Urothelium cell line (cell line): ENCODE measurements at places on chromosomes 16 and 17.
A peak's percentile ranks its signal among the peaks of the same experiment; 100 is the strongest.

GRCh38 chr17:80923211-80924110 is 68.2 kb upstream of the CHMP6 start:
- no peak for DNase-seq

DNA sequence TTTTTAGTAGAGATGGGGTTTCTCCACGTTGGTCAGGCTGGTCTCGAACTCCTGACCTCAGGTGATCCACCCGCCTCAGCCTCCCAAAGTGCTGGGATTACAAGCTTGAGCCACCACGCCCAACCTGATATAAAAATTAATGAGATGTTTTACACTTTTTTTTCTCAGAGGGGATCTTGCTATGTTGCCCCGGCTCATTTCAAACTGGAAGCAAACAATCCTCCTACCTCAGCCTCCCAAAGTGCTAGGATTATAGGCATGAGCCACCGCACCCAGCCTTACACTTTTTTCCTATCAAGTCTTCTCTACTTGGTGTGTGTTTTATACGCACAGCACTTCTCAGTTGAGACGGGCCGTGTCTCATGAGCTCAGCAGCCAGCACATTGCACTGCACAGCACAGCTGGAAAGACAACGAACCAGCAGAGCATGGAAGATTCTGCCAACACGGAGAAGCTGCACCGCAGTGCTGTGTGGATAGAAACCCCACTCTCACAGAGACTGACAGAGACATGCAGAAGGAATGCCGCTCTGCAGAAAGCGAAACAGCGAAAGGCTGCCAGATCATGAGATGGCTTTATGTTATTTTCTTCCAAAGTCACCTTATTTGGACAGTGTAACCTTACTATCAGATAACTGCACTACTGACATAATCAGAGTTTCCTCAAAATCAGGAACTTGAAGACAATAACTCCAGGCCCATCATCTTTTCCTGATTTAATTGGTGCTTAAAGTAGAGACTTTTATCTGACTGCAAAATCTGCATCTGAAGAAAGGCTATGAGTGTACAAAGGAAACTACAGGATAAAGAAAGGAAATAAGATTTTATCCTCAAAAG is 6.5 kb upstream of the QRICH2 start:
- no peak for DNase-seq

- no peak for DNase-seq
Observed at GRCh38 chr16:29962344-29962994, 590 bp downstream of the TMEM219 start.

- no peak for DNase-seq
Observed at GRCh38 chr16:62692685-62693084, 656.4 kb upstream of the CDH8 start.

DNA sequence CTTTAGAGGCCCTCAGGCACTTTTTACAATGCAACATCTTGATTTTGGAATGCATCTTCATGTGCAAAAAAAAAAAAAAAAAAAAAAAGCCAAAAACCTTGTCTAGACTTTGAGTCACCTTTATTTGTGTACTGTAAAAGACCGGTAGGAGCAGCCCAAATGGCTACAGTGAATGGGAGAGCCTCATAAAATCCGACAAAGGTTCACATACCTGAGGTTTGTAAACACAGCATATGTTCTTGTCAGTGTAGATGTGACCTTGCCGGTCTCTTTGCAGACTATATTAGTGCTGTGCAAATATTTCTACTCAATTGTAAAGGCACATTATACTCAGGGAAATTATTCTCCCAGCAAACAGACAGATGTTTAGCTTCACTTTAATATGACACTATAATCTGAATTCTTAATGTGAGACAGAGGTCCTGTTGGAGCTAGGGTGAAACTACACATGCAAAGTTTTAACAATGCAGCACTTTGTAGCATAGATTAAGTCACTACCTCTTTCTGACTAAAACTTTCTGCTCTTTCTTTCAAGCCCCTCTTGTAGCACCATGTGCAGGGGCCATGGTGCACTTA is 211.3 kb downstream of the CA10 start:
- peak; percentile 10 for DNase-seq

DNA sequence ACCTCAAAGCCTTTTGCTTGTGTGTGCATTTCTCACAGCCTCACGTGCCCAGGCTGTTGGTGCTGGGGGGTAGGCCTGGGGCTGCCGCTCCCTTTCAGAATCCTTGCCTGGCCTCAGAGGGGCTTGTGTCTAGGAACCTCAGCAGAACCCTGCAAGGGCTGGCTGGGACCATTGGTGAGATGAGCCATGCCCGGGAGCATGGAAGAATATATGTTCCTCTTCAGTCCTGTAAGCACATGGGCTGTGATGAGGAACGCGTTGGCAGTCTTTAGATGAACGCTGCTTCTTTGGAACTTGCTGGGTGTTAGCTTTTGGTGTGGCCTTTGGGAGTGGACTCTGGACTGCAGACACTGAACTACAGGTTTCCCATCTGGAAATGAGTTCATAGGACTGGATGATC is 32.0 kb upstream of the SLC5A10 start:
- DNase-seq, result no peak

- DNase-seq, result no peak
Observed at GRCh38 chr17:3020381-3020780, 43.0 kb downstream of the OR1D5 start.

DNA sequence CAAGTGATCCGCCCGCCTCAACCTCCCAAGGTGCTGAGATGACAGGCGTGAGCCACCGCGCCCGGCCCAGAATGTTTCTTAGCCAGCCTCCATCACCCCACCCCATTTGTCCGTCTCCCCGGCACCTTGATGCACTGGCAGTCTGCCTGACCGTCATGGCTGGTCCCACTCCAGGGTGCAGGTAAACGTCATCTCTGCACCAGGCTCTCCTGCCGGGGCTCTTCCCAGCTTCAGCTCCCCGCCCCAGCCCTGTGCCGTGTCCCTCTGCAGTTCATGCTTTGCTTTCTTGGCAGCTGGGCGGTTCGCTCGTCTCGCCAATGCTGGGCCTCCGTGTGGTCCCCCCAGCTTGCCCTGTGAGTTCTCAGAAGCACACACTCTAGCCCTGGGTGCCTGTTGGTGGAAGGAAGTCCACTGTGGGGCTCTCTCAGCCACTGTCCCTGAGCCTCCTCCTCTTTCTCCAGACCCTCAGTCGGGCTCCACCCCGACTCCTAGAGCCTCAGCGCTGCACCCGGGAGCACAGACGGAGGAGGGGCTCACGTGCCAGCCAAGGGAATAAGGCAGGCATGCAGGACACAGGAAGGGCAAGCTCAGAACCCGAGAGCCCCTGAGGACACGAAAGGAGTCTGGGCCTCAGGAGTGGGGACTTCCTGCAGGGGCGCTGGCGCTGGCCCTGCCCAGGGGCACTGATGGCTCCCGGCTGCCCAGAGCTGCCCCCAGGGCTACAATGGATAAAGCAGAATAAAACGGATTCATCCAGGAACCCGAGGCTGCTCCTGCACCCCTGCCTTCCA is 12.0 kb downstream of the HS3ST6 start:
- DNase-seq, result no peak

DNA sequence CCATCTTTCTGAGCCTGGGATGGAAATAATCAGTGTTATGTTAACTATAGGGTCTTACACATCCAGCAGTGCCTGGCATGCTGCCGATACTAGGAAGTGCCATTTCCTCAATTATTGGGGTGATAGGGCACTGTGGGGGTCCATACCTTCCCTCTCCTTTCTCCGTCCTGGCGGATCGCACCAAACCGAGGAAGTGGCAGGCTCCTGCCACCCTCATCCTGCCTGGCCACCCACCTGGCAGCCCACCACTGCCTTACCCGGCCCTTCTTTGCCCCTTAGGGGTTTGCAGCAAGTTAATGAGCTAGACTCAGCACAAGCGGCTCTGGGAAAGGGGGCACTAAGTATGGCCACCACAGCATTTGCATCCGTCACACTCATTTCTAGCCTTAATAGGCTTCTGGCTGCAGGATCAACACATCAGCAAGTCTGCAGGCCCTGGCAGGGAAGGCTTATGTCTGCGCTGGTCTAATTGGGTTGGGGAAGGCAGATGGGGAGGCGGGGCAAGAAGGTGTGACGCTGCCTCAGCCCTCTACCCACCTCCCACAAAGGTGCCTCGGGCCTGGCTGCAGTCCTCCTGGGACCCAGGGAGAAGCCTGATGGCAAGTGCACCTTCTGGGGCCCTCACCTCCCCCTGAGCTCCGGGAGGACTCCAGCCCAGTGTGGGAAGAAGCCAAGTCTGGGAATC is 28.6 kb downstream of the DCAKD start:
- no peak for DNase-seq

- DNase-seq, result no peak
Observed at GRCh38 chr16:17463335-17463734, 7.4 kb downstream of the XYLT1 start.

DNA sequence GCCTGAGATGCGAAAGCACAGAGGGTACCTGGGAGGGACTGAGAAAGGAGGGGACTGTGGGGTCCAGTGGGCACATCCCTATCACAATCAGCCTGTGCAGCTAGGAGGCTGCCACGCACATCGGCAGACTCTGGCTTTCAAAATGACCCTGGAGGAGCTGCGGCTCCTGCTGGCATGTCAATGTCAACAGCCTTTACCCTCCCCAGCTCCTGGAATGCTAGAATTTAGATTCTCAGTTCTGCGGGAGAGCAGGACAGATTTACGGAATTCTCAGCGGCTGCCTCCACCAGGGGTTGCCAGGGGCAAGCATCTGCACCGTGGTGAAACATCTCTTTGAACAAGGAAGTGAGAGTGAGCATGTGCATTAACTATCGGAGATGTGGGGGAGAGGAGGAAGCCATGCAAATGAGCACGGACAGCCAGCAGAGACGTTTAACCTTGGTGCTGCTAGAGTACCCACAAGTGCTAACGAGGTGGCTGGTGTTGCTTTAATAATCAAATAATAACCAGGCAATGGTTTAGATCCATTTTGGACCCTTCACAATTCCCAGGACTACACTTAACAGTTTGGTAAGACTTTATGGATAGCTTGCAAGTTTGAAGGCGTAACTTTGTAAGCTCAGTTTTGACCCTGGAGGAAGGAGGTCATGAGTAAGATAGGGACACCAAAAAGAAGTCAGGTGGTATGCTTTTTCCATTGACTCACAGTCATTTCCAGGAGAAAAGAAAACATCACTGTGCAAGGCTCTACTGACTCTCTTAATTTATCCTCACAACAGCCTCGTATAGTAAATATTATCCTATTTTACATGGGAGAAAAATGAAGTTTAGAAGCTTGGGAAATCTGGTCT is 54.1 kb downstream of the XYLT1 start:
- DNase-seq, result no peak

DNA sequence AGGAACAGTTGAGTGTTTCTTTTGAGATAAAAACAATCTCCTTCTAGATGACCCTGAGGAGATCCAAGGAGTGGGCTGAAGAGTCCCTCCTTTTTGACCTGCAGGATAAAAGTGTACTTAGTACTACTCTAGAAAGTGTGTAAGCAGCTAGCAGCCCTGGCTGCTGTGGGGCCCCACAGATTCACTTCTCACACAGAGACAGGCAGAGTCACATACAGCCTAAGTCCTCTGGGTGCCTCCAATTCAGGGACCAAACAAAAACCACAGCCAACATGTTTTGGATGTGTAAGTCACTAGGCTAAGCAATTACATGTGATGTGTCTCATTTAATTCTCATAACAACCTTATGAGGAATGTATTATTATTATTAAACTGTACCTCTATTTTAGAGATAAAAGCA is 97.1 kb downstream of the TMEM100 start:
- no peak for DNase-seq

DNA sequence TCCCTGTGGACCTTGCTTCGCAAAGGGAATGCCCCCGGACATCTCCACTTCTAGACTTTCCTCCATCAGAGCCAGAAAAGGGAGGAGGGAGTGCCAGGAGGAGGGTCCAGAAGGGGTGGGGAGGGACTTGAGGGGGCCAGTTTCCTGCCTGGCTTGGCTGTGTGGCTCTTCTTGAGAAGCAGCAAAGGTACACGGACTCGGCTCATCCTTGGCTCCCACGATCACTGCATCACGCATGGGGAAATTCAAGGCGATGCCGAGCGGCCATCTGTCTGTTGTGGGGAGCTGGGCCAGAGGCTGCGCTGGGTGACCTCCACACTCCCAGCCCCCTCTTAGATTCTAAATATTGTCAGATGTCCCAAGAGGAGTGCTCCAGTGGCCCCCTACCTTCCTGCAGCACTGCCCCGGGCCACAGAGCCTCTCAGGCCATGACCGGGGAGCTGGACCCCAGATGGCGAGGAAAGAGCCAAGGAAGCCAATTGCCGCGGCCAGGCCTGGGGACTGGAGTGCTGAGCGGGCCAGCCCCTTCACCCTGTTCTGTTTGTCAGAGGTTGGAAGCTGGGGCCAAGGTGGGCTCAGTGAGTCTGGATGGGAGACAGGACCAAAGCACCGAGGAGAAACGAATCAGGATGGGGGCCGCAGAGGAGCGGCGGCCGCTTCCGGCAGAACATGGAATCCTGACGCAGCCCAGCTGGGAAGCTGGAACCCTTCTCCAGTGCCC is 104.5 kb downstream of the RBFOX3 start:
- no peak for DNase-seq

DNA sequence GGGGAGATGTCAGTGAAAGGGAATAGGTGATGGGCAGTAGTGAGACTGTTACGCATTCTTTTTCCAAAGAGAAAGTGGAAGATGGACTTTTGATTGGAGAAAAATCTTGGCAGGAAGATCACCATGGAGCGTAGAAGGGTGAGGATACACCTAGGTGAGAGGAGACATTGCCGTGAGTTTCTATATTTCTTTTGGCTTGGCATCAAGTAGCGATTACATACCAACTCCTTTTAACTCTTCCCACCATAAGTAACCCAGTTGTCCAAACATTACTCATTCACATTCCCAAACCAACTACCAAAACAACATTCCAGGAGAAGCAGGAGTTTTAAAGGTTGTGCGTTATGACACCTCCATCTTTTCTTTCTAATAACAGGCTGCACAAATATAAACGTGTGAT is 10.7 kb upstream of the KRT28 start:
- DNase-seq, result peak; percentile 23

DNA sequence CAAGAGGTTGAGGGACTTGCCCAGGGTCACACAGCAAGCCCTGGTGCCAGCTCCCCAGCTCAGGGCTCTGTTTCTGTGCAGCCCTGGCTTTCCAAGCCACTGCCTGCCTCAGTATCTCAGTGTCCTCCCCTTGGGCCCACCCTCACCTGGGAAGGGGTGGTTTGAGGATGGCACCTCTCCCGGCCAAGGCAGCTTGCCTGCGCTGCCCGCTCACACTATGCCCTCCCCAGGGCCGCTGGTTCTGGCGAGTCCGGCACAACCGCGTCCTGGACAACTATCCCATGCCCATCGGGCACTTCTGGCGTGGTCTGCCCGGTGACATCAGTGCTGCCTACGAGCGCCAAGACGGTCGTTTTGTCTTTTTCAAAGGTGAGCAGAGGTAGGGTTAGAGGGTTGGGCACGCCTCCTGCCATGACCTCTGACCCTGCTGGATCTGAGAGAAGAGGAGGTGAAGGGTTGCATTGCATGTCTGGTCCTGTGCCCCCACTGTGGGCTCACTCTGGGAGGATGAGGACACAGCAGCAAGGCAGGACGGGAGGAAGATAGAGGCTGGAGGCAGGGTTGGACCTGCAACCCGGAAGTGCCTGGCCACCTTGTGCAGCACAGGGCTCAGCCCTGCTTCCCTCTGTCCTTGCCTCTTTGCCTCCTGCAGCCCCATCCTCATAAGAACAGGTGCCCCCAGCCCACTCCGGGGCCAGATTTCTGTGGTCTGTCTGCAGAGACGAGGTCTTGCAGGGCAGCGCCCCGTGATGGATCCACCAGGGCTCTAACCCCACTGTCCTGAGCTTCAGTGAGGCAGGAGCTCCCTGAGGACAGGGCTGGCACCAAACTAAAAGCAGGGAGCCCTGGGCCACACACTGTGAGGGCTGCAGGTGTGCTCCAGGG is 16.7 kb downstream of the MMP15 start:
- no peak for DNase-seq
